Naive thymus-derived CD4-positive, alpha-beta T cell (primary cell): ENCODE measurements at places on chromosomes 16 and 17. TPM values are rescaled to one million over a fixed set of nuclear protein-coding genes. Genes with fewer than 3 reads are reported as not detected.

- DNase-seq = no peak
Observed at GRCh38 chr17:10871914-10872313, 34.0 kb upstream of the PIRT start.

DNA sequence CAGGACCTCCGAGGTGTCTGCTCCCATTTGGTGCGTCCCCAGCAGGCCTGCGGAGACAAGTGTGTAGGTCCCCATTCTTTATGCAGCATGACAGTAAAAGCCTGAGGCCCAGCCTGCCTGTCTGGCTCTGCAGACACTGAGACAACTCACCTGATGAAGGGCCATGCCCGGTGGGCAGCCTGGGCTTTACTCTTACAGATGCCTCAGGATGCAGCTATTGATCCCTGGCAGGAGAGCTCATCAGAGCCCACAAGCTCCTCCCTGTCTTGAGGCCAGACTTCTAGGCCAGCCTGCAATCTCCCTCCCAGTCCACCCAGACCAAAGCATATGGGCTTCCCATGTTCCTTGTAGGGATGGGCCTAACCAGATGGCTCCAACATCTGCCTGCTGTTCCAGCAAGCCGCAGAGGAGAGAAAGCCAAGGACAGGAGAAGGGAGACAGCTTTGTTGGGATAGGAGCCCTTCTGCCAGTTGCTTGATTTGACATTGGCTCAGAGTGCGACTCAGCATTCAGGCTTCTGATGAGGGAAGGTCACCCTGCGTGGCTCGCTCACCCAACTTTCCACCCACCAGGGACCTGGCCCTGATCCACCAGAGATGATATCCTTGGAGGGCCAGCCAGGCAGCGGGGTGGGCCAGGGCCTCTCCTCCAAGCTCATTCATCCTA is 87.5 kb downstream of the SOCS1 start:
- DNase-seq = no peak

- DNase-seq = no peak
Observed at GRCh38 chr17:6997171-6997570, 1.3 kb downstream of the ALOX12 start.

DNA sequence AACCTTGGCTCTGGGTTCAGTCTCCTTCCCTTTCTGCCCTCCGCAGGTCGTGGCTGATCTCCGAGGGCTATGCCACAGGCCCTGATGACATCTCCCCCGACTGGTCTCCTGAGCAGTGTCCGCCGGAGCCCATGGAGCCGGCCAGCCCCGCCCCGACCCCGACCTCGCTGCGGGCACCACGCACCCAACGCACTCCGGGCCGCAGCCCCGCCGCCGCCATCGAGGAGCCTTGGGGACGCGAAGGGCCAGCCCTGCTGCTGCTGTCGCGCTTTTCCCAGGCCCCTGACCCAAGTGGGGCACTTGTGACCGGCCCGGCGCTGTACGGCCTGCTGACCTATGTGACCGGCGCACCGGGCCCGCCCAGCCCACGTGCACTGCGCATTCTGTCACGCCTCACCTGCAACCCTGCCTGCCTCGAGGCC is 5.1 kb downstream of the ARMC5 start:
- DNase-seq = no peak

CCDC92B gene
- total RNA-seq = 0.19 TPM
